ENCODE measurements at places on chromosomes 16 and 17.

- peak; percentile 95 for DNase-seq
Observed at GRCh38 chr17:81871387-81872230, 472 bp upstream of the ARHGDIA start.

- no peak for DNase-seq
Observed at GRCh38 chr17:83144421-83145357, 65.3 kb downstream of the METRNL start.

- no peak for DNase-seq
Observed at GRCh38 chr16:86515777-86516622, 5.7 kb downstream of the FOXF1 start.

DNA sequence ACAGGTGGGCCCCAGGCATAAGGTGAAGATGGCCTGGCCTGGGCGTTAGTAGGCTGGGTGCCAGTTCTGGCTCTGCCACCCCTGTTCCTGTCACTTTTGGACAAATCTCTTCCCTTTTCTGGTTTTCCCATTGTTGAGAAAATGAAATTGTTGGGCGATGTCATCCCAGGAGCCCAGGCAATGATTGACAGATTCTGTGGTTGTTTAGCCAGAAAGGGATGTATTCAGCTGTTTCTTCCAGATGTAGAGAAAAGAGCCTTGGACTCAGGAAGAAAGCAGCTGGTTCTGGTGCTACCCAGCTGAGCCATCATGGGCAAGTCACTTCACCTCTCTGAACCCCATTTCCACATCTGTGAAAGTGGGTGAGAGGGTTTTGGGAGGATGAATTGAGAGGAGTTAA lies 60.1 kb upstream of the MRTFB start:
- no peak for DNase-seq

DNA sequence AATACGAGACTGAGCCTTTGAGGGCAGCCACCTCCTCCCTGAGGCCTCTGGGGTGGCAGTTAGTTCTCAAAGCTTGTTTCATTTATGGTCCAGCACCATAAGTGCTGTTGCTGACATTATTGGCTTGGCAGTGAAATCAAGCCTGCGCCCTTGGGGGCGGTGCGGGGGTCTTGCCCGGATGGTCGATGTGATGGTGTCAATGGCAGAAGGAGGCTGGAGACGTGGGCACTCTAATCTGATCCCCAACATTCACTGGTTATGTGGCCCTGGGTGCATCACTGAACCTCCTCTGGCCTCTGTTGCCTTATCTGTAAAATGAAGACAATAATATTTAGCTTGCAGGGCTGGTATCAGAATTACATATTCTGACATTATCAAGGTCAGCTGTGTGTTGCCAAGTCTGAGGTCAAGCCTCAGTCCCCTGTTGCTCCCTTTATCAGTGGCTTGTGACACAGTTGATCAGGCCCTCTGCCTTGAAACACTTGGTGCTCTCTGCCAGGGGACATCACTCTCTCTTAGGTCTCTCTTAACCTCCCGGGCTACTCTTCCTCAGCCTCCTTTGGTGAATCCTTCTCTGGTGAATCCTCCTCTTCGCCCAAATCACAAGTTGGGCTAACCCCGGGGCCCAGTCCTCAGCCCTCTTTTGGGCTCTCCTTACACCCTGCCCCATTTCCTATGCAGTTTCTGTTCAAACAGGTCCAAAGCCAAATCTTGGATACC lies 11.8 kb upstream of the TMEM220 start:
- DNase-seq, result no peak

- no peak for DNase-seq
Observed at GRCh38 chr17:9916108-9916507, 11.0 kb upstream of the RCVRN start.

DNA sequence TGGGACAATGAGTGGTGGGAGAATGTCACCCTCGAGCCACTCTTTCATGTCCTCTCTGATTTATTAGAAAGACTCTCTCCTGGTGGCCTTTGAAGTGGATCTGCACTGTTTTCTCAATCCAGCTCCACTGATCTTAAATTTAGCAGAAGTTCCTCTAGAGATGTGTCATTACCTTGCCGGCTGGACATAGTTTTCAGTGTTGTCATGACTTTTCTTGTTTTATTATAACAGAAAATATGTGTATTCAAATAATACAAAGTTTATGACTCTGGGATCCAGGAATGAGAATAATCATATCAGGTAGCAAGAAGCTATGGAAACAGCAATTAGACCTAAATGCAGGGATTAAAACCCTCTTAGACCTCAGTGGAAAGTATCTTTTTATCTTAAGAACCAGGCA lies 247.5 kb upstream of the ELAC2 start:
- DNase-seq, result no peak

DNA sequence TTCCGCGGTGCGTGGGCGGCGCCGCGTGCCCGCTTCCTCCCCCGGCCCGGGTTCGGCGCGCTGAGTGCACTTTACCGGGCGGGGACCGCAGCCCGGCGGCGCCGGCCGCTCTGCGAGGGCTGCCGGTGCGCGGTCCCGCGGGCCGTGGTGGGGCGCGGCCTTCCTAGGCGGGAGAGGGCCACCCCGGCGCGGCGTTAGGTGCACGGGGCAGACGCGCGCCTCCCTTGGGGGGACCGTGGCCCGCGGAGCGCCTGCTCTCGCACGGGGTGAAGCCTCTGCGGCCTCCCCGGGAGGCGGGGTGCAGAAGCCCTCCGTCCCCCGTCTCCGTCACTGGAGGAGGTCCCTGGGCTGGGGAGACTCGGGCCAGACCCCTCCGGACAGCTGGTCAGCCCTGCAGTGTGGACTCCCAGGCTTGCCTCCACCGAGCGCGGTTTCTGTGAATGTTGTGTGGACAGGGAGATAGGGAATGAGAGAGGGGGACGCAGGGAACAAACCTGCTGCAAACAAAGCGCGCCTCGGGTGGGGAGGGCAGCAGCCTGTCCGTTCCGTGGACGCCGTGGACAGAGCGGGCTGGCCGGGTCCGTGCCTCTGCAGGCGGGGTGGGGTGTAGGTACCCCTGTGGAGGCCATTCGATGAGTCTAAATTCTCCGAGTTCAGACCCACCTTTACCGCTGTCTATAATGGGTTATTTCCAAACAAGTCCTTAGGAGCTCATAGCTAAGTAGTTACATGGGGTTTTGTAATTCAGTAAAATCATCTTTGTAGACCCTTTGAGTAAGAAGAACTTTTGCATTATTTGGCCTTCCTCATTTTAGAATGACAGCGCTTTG lies 721 bp downstream of the TBCD start:
- no peak for DNase-seq

GRCh38 chr17:27236717-27237315 lies 57.1 kb upstream of the WSB1 start:
- peak; percentile 64 for DNase-seq

GRCh38 chr16:81740169-81740568 lies 38.9 kb upstream of the PLCG2 start:
- DNase-seq, result no peak

GRCh38 chr17:43356999-43357398 lies 41.8 kb upstream of the ARL4D start:
- no peak for DNase-seq

DNA sequence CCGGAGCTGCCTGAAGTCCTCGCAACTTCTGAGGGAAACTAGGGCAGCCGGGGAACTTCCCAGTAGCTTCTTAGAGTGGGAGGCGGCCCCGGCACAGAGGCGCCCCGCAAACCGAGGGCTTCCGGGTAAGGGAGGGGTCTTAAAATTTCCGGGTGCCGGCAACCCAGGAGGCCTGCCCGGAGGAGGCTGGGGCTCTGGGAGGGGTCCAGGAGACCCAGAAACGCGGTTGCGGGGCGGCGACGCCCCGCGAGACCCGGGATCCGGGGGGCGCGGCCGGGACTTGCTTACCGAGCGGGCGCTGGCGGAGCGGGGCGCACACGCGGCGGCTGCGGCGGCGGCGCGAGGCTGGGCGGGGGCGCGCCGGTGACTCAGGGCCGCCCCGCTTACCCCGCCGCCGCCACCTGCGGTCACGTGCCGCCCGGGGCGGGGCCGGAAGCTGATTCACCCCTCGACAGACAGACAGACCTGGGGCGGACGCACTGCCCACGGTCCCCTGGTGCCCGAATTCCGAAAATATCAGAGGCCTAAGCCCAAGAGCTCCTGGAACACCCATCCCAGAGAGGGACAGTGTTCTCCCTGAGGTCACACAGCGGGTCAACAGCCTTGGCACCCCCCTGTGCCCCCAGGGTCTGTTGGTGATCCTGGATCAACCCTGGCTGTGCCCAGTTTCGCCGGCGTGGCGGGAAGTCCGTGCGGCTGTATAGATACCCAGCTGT lies at the start of gene FAM83G:
Gene FAM83G, minus strand, starts transcription at position 344 of the 716 bp plus-strand sequence. CDS start 723 bp downstream, outside the sequence.
- peak; percentile 69 for DNase-seq

GRCh38 chr17:38561416-38562214 lies 44.1 kb downstream of the SRCIN1 start:
- no peak for DNase-seq

GRCh38 chr16:10465821-10466220 lies 80.0 kb downstream of the ATF7IP2 start:
- no peak for DNase-seq

DNA sequence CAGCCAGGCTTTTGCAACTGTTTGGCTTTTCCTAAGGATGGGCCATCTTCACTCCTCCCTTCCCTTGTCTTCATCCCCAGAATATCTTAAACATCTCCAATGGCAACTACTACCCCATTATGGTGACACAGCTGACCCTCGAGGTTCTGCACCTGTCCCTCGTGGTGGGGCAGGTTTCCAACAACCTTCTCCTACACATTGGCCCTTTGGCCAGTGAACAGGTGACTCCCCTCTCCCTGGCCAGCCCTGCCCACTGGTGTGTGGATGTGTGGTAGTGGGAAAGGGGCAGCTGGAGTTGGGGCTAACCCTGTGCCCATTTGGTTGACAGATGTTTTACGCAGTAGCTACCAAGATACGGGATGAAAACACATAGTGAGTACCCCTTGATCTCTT lies 4.7 kb downstream of the TMEM106A start:
- no peak for DNase-seq

DNA sequence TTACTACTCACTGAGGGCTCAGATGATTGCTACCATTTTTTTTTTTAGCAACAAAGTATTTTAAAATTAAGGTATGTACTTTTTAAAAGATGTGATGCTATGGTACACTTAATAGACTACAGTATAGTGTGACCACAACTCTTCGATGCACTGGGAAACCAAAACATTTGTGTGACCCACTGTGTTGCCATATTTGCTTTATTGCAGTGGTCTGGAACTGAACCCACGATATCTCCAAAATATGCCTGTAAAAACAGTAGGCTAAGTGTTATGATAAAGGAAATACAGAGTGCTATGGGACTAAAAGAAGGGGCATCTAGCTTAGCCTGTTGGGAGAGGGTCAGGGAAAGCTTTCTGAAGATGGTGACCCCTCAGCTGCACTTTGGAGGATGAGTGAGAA lies 41.6 kb upstream of the HNF1B start:
- no peak for DNase-seq

DNA sequence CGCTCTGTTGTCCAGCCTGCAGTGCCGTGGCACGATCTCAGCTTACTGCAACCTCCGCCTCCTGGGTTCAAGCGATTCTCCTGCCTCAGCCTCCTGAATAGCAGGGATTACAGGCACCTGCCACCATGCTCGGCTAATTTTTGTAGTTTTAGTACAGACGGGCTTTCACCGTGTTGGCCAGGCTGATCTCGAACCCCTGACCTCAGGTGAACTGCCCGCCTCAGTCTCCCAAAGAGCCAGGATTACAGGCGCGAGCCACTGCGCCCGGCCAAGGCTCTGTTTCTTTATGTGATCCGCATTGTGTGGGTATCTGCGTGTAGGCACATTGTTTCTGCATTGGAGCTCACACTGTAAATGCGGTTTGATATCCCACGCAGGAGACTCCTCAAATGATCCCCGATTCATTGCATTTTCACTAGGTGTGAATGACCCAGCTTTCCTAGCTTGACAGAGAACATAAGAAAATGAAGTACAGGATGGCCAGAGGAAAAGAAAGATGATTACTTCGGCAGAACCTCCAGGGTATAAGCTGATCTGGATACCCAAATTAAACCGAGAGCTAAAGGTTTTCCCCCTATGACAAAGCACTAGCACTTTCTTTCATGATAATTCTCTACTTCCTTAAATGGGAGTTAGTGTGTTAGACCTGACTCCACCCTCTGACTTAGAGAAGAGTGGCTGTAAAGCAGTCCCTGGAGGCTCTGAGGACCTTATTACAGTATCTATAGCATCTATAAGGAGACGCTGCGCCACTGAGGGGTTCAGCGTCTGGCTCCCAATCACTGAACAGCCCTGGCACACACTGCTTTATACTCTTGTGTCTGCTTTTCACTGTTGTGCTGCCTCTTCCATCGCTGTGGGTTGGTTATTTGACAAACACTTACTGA lies 17.3 kb downstream of the COTL1 start:
- no peak for DNase-seq

GRCh38 chr17:50064253-50065001 lies 8.5 kb downstream of the ITGA3 start:
- no peak for DNase-seq

DNA sequence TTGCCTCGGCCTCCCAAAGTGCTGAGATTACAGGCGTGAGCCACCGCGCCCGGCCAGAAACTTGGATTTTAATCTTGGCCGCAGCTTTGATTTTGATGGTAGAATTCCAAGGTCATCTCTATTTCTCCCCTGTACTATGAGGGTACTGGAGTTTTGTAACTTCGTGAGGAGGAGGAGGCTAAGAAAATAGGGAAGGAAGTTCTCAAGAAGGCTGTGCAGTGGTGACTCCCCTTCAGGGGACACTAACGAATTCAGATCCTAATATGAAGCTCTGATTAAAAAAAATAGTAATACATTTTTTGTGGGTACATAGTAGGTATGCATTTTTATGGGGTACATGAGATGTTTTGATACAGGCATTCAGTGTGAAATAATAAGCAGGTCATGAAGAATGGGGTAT lies 55.9 kb downstream of the LDHD start:
- DNase-seq, result no peak

Measured in activated T-helper 1 cell treated with anti-CD3 and anti-CD28 coated beads, Interleukin-2, amount 50 U/mL, for 16 hours (primary cell).